Activated naive CD4-positive, alpha-beta T cell (primary cell): ENCODE measurements at places on chromosomes 5 and 9.

- no peak for DNase-seq
Measured at GRCh38 chr9:78666818-78667414, 370.0 kb downstream of the PSAT1 start.

DNA sequence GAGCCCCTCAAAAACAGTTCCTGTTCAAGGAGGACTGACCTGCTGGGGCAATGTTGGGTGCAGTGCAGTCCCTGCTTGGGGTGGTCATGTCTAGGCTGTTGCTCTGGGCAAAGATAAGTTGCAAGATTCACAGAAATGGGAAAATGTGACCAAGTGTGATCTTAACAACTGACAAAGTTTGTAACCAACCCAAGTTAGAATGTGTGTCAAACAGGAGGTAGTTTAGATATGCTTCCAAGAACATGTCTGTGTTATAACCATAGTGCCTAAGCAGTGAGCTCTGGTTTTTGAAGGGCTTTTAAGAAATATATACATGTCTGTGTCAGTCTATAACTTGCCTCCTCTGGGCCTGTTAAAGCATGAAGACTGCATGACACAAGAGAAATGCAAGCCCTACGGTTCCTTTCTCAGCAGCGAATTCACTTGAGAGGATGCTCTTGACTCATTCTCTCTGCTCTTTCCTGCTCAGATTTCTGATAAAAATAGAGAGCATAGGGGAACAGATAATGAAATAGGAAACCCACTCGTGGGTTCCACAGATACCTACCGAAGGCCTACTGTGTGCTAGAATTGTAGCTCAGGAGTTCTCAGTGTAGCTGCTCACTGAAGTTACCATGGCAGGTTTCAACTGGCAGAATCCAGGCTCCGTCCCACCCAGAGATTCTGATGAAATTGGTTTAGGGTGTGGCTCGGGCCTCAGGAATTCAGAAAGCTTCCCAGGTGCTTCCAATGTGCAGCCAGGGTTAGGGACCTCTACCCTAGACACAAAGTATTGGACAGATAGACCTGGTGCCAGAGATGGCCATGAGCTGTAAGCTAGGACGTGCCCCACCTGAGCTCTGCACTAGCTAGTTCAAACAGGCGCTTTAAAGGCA, 52.4 kb downstream of the ARHGEF37 start:
- DNase-seq = no peak

GRCh38 chr9:7785813-7786212, 13.8 kb downstream of the DMAC1 start:
- DNase-seq = no peak

GRCh38 chr5:81303563-81303962, 2.2 kb downstream of the ZCCHC9 start:
- DNase-seq = no peak

- no peak for DNase-seq
Measured at GRCh38 chr9:124110307-124110915, 98.8 kb downstream of the LHX2 start.
